COLO829 (cell line): ENCODE measurements at places on chromosomes 6 and 20.
A peak's percentile ranks its signal among the peaks of the same experiment; 100 is the strongest.

DNA sequence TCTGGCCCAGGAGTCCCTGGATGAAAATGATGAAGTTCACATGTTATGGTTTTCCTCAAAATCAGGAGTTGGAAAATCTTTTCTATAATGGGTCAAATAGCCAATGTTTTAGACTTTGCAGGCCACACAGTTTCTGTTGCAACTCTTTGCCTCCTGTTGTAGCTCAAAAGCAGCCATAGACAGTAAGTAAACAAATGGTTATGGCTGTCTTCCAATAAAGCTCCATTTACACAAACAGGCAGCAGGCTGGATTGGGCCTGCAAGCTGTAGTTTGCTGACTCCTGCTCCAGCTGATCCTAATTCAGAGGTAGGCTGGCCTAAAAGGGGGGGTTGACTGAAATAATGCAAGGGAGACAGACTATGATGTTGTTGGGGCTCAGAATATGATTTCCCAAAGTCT lies 33.0 kb downstream of the METTL24 start:
- no peak for DNase-seq

GRCh38 chr6:52497652-52498408 lies 77.7 kb downstream of the EFHC1 start:
- DNase-seq, result no peak

DNA sequence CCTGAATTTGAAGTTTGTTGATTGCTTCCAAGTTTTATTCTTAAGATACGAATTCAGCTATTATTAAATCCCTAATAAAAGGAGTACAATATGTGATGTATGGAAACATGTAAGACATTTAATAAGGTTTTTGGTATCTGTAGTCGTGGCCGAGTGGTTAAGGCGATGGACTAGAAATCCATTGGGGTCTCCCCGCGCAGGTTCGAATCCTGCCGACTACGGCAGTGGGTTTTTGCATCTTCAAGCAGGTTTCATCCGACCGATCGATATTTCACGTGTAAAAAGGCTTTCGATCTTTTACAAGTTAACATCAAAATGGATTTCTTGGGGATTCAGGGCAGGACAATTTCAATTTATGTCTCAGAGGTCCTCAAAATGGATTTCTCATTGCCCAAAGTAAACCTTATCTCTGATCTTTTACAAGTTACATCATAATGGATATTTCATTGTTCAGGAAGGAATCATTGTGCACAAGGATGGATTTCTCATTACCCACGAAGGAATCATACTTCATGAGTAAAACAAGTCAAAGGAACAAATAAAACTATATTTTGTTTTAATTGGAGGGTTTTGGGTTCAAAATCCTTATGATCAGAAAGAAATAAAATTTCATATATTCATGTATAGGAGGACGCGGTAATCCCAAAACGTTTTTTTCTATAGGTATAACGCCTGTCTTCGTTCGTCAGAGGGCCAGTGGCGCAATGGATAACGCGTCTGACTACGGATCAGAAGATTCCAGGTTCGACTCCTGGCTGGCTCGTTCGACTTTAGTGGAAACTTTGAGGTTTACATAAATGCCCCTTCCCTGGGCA lies 37.3 kb upstream of the BTN3A2 start:
- peak; percentile 60 for DNase-seq

- no peak for DNase-seq
Measured at GRCh38 chr6:24643920-24644319, 2.1 kb downstream of the KIAA0319 start.

DNA sequence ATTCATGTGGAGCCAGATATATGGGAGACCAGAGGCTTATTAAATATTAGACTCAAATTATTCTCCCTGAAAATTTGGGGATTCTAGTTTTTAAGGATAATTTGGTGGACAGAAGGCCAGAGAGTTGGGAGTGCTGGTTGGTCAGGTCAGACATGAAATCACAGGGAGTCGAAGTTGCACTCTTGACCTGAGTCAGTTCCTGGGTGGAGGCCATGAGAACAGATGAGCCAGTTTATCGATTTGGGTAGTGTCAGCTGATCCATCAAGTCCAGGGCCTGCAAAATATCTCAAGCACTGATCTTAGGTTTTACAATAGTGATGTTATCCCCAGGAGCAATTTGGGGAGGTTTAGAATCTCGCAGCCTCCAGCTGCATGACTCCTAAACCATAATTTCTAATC lies 563.5 kb upstream of the NRSN1 start:
- no peak for DNase-seq
